Tibial artery (tissue), 4 donors: ENCODE measurements at places on chromosomes 6 and 20.

DNA sequence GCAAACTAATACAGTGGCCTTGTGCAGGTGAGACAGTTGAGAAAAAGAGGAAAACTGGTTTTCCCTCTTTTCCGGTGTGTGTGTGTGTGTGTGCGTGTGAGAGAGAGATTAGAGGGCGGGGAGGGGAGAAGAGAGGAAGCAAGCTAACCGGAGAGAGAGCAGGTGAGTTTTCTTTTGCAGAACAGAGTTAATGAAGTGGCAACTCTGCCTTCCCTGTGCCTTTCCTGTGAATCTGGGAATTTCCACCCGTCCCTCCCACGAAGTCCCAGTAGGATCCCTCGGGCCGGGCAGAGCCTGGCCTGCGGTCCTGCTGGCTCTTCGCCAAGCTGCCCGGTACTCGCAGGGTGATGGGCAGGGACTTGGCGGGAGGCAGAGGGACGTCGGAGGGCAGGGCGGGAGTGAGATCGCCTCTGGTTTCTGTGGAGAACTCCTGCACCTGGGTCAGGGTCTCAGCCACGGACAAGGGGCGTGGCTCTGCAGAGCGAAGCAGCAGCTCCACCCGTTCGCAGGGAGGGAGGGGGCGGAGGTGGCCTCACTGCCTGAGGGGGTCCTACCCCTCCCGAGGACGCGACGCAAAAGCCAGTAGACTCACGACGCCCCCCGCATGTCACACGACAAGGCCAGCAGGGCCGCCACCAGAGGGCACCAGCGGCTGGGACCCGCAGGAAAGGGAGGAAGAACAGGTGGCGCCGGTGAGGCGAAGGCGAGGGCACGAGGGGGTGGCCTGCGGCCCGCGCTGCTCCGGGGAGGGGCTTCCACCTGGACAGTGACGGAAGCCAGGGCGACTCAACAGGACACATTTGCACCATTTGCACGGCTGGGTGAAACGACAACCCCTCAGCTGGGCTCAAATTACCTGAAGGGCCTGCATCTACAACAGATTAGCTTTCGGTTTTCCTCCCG lies 51.2 kb upstream of the RNF182 start:
- no peak for DNase-seq

DNA sequence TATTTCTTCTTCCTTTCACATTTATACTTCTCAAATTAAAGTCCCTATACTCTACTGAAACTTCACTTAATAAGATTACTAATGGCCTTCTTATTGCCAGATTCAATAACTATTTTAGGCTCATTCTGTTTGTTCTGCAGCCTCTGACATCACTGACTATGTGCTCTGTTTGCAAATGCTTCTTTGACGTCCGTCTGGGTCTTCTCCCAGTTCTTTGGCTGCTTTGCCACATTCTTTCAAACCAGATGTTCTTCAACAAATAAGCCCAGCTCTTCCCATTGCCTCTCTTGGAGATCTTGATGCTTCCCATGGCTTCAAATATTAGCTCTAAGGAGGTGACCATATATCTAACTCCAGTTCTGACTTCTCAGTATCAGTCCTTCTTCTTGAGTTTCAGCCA lies 117.4 kb downstream of the BTBD9 start:
- no peak for DNase-seq

DNA sequence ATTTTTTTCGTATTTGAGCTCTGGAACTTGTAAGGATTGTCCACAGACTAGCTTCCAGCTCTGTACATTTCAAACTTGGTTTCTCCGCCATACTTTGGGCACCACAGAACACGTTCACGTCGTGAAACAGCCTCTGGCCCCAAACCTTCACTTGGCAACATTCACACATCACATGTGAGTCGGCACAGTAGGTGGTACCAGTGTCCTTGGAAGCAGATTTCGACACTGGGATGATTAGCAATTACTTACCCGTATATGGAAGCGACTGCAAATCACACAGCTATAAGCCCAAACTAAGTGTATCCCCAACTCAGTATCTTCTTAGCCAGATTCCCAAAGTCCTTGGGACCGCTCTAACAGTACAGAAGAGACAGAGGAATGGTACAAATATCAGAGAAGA lies 60.2 kb downstream of the MAFB start:
- no peak for DNase-seq

GRCh38 chr6:111256646-111257045 lies 169.3 kb downstream of the SLC16A10 start:
- no peak for DNase-seq

GRCh38 chr20:13442986-13443385 lies 195.7 kb downstream of the TASP1 start:
- no peak for DNase-seq

- DNase-seq, result no peak
Measured at GRCh38 chr20:31390490-31390889, at the start of gene DEFB119. Gene DEFB119, minus strand, starts transcription at chr20:31390590. Its CDS starts 107 bp downstream, at chr20:31390483.

DNA sequence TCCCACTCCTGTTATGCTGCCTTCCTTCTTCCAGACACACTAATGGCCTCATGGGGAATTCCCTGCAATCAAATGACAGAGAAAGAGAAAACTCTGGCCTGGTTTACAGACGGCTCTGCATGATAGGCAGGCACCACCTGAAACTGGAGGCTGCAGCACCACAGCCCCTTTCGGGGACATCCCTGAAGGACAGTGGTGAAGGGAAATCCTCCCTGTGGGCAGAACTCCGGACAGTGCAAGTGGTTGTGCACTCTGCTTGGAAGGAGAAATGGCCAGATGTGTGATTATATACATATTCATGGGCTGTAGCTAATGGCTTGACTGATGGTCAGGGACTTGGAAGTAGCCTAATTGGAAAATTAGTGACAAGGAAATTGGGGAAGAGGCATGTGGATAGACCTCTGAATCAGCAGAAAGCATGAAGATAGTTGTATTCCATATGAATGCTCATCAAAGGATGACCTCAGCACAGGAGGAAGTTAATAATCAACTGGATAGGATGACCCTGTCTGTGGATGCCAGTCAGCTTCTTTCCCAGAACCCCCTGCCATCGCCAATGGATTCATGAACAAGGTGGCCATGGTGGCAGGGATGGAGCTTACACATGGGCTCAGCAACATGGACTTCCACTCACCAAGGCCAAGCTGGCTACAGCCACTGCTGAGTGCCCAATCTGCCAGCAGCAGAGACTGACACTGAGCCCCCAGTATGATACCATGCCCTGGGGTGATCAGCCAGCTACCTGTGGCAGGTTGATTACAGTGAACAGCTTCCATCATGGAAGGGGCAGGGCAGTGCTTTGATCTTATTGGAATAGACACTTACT lies 44.5 kb upstream of the VSX1 start:
- DNase-seq, result no peak
